Left renal pelvis (tissue), 4 donors: ENCODE measurements at places on chromosomes 16 and 17.

GRCh38 chr16:48536614-48537200 lies 73.3 kb downstream of the N4BP1 start:
- no peak for DNase-seq

DNA sequence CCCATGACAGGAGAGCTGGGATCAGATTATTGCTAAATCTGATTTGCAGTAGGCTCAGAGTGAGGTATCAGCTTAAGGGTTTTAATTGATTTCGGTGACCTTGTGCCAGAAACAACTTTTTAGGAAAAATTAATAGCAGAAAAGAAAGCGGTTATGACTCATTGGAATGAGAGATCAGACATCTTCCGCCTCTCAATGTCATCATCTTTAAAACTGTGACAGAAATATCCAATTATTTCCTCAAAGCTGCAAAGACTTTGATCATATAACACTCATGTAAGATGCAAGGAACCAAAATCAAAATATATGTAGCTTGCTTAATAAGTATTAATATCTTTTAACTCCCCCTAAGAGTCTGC lies 190.1 kb upstream of the FOXF1 start:
- no peak for DNase-seq

DNA sequence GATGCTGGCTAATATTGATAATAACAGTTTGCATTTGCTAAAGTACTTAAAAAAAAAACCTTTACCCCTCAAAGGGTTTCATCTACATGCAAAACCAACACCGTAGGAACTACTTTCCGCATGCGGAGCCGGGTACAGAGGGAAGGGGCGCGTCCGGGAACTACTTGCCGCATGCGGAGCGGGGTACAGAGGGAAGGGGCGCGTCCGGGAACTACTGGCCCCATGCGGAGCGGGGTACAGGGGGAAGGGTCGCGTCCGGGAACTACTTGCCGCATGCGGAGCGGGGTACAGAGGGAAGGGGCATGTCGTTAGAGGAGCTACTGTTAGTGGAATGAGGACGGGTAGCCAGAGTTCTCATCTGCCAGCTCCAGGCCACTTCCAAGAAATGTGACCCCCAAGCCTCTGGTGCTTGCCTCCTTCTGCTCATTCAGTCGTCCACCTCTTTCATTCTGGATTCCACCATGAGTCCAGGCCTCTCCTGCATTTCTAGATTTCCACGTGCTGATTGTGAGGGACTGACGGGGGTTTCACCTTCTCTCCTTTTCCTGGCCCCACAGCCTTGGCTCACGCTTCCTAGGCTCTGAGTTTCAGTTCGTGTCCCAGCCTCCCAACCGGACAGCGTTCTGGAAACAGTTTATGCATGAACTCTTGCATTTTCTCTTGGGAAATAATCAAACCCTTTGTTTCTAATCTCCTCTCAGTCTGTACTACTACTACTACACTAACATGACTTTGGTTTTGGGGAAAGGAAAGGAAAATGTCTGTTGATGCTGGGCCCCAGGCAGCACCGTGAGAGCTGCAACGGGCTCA lies 26.9 kb downstream of the MINK1 start:
- DNase-seq, result no peak

DNA sequence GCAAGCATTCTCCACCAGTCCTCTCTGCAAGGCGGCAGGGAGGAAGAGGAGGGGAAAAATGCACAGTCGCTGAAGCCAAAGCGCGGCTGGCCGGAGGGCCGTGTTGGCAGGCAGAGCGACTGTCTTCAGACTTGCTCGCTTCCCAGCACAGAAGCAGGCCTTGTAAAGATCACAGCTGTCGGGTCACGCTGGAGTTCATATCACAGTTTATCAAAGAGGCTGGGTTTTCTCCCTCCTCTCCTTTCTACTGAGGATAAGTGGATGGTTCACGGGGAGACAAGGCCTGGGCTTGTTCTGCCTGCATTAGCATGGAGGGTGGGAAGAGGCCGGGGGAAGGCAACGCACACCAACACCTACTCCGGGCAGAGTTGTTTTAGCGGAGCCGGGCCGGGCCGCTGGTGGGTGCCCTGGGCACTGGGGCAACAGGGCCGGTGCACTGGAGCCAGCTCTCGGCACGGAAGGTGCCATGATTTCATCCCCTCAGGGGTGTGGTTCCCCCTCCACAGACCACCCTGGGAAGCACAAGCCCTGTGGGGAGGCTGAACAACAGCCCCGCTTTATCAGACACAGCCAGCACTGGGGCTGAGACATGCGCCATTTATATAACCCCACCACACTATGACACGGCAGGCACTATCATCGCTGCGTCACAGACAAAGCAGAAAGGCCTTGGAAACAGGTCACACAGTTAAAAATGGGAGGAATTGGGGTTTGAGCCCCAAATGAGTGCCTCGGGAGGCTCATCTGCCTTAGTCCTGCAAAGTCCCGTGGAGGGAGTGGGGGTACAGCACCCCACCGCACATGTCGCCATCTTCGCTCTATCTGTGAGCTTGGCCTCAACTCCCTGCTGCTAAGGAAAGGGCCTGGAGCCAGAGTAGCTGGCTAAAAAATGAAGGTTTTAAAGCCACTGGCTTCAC lies 40.3 kb upstream of the MTSS2 start:
- no peak for DNase-seq

GRCh38 chr16:15765880-15766279 lies 90.9 kb downstream of the MYH11 start:
- no peak for DNase-seq

- no peak for DNase-seq
Measured at GRCh38 chr17:60383379-60383778, 8.6 kb downstream of the USP32 start.

DNA sequence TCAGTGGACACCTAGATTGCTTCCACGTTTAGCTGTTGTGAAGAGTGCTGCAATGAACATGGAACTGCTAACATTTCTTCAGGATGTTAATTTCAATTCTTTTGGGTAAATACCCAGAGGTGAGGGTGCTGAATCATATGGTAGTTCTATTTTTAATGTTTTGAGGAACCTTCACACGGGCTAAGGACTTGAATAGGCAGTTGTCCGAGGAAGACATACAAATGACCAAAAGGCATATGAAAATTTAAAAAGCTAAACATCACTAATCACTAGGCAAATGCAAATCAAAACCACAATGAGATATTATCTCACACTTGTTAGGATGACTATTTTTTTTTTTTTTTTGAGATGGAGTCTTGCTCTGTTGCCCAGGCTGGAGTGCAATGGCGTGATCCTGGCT lies 173.3 kb downstream of the PRKCB start:
- no peak for DNase-seq

- DNase-seq, result no peak
Measured at GRCh38 chr16:69830534-69831211, 68.5 kb downstream of the WWP2 start.
